ENCODE measurements at places on chromosomes 16 and 17.
A peak's percentile ranks its signal among the peaks of the same experiment; 100 is the strongest.

GRCh38 chr17:5031365-5032082 lies 3.7 kb downstream of the SLC52A1 start:
- DNase-seq = peak; percentile 57

DNA sequence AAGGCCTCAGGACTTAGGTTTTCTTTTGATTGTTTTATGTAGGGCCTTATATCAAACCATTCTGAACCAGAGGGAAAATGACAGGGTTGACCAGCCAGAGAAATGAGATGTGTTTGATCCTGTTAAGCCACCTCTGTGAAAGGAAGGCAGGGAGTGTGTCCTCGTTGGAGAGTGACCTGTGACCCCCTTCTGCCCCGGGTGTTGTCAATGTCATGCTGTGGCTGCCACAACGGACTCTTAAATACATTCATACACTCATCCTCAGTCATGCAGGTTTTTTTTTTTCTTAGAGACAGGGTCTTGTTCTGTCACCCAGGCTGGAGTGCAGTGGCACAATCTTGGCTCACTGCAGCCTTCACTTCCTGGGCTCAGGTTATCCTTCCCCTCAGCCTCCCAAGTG lies 6.1 kb downstream of the MYCBPAP start:
- DNase-seq = no peak

- DNase-seq = no peak
These were observed 145.6 kb downstream of the AATF start for GRCh38 chr17:37094391-37094790.

DNA sequence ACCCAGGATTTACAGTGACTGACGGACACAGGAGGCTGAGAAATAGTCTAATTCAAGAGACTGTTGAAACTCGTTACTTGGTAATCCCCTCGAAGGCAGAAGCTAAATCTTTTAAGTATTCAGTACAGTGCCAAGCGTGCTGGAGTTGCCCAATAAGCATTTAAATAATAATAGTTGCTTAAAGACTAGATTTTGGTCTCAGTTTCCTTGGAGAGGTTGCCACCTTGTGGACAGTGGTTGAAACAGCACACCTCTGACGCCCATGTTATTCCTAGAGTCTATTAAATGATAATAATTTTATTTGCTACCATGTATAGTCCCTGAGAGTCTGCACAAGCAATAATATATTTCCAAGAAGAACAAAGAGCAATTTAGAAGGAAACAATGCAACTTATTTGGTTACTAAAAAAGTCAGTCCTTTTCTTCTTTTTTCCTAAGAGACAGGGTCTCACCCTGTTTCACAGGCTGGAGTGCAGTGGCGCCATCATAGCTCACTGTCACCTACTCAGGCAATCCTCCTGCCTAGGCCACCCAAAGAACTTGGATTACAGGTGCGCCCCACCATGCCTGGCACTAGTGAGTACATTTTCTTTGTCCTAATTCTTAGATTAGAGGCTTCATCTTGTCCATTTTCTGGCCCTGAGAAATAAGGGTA lies 138.0 kb upstream of the NUDT7 start:
- peak; percentile 27 for DNase-seq

GRCh38 chr17:15261258-15261801 lies 3.8 kb downstream of the PMP22 start:
- no peak for DNase-seq

GRCh38 chr17:27526604-27527002 lies 70.4 kb downstream of the KSR1 start:
- DNase-seq = no peak

GRCh38 chr17:79835470-79835899 lies 3.8 kb downstream of the CBX4 start:
- DNase-seq = no peak

GRCh38 chr16:68406458-68407152 lies 41.7 kb downstream of the SMPD3 start:
- no peak for DNase-seq

DNA sequence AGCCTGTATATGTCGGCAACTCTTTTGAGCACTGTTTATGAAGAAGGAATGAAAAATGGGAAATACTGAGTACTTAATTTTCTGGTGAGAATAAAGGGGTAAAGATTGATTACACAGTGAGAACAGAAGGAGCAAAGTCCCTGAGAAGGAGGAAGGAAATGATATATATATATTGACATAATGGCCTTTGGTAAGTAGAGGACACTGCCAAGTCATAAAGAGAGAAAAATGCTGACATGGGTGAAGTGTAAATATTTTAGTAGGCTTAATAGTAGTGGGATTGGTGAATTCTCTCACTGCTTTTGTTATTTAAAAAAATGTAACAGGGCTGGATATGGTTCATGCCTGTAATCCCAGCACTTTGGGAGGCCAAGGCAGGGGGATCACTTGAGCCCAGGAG lies 16.2 kb downstream of the VMP1 start:
- DNase-seq = no peak

- DNase-seq = no peak
These were observed 241.7 kb downstream of the SOX9 start for GRCh38 chr17:72362376-72363088.

GRCh38 chr17:32971171-32971570 lies 20.5 kb upstream of the SPACA3 start:
- no peak for DNase-seq

DNA sequence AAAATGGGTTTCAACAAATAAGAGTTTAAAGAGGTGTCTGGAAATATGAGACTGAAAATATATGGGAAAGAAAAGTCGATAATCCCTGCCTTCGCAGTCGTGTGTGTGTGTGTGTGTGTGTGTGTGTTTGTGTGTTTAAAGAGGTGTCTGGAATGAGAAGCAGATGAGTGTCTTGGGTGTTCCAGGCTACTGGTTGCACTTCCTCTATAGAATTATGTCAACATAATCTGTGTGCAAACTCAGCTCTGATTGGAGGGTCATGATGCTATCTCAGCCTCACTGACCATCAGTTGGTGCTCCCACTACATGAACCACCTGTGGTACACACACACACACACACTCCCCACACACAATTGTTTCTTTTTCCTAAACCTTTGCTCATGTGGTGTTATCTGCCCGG lies 347.3 kb downstream of the NPIPA8 start:
- no peak for DNase-seq

GRCh38 chr17:40075201-40075941 lies 12.6 kb downstream of the THRA start:
- peak; percentile 75 for DNase-seq

- DNase-seq = no peak
These were observed 21.2 kb downstream of the CLEC16A start for GRCh38 chr16:10965440-10966061.

DNA sequence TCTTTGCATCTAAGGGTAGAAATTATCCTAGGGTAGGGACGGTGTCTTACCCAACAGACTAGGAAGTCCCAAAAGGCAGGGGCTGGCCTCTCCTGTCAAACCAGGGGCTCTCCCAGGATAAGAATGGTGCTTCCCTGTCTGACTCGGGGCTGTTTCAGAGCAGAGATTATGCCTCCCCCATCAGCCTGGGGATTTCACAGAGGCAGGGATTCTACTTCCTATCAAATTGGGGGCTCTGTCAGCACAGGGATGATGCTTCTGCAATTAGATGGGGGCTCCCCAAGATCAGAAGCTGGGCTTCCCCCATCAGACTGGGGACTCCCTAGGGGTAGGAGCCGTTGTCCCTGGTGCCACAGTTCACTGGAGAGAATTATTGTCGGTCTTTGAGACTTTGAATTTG lies 2.3 kb downstream of the NXPH3 start:
- DNase-seq = no peak

- no peak for DNase-seq
These were observed 385.7 kb upstream of the TNRC6C start for GRCh38 chr17:77572851-77573250.

DNA sequence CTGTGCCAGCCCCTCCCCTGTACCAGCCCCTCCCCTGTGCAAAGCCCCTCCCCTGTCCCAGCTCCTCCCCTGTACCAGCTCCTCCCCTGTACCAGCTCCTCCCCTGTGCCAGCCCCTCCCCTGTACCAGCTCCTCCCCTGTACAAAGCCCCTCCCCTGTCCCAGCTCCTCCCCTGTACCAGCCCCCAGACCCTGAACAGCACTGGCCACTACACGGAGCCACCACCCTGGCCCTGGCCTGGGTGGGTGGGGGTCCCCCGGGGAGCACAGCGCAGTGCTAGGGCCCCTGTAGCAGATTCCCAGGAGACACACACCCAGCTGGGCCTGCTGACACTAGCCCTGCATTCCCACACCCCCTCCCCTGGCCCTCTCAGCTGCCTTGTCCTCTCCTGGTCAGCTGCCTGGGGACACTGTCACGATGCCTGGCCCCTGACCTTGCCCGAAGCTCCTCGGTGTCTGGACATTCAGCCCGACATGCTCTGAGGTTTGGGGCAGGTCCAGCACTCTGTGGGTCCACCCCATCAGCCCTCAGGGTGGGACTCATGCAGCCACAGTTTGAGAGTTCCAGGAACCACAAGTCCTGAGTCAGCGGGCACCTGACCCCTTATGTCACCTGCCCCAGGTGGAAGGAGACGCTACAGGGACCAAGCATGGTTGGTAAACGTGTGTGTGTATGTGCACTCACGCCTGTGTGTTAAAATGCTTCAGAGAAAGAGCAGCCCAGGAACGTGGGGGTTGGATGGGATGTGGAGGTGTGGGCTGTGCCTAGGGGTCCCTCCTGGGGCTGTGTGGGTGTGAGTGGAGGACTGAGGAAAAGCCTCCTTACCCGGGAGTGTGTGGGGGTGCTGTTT lies 114.2 kb downstream of the METRNL start:
- DNase-seq = no peak

DNA sequence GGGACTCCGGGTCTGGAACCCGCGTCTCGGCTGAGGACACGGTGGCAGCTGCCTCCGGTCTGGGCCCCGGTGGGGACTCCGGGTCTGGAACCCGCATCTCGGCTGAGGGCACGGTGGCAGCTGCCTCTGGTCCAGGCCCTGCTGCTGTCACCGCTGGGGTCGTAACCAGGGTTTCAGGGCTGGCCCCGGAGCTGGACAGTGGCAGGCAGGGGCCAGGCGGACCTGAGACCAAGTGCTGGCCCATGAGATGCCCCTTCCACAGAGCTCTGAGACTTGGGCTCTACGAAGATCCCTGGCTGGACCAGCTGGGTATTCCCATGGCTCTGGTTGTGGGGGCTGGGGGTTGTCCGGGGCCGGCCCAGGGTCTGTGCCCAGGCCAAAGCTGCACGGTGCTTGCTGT lies 3.8 kb downstream of the RPUSD1 start:
- DNase-seq = no peak

- no peak for DNase-seq
These were observed 19.6 kb downstream of the CPPED1 start for GRCh38 chr16:12784076-12784475.

DNA sequence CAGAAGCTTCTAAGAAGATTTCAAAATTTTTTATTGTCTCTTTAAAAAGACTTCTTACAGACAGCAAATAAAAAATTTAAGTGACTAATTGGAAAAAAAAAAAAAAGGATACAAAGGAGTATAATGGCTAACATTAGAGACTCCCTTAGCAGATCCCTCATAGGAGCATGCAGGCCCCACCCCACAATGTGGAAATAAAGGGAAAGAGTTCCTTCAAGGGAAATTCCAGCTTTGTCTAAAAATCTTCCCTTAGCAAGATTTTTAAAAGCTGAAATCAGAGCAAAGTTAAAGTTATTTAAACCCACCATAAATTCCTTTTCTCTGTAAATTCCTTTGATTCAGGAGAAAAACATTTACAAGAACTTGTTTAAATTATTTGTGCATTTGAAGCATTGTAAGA lies 32.5 kb upstream of the NOS2 start:
- DNase-seq = no peak

DNA sequence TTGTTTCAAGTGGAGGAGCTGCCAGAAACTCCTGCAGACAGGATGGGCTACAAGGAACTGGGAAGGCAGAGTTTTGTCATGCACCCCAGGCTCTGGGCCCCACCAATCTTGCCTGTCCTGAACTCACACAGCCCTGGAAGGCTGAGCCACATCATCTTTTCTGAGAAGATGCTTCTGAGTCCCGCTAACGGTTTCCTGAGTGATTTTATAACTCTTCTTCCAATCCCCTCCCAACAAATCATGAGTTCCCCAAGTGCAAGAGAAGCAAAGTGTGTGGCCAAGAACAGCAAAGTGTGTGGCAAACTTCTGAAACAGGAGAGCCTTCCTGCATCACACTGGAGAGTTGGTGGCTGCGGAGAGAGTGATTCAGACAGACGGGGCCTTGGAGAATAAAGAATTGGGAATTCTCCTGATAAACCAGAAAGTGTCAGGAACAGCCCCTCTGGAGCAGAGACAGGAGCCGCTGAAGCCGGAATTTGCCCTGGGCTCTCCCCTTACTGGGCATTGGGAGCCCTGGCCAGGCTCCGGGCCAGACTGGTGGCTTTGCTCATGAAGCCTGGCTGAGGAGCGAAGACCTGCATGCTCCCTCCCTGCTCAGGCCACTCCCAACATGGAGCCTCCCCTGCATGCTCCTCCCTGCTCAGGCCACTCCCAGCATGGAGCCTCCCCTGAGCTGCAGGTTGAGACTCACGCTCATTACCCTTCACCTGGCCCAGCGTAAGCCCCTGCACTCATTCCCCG lies 47.2 kb downstream of the PITPNM3 start:
- no peak for DNase-seq
